ENCODE measurements at places on chromosomes 11 and 22.
A peak's percentile ranks its signal among the peaks of the same experiment; 100 is the strongest.

GRCh38 chr11:106959800-106960199 lies 58.5 kb downstream of the GUCY1A2 start:
- DNase-seq, result no peak

DNA sequence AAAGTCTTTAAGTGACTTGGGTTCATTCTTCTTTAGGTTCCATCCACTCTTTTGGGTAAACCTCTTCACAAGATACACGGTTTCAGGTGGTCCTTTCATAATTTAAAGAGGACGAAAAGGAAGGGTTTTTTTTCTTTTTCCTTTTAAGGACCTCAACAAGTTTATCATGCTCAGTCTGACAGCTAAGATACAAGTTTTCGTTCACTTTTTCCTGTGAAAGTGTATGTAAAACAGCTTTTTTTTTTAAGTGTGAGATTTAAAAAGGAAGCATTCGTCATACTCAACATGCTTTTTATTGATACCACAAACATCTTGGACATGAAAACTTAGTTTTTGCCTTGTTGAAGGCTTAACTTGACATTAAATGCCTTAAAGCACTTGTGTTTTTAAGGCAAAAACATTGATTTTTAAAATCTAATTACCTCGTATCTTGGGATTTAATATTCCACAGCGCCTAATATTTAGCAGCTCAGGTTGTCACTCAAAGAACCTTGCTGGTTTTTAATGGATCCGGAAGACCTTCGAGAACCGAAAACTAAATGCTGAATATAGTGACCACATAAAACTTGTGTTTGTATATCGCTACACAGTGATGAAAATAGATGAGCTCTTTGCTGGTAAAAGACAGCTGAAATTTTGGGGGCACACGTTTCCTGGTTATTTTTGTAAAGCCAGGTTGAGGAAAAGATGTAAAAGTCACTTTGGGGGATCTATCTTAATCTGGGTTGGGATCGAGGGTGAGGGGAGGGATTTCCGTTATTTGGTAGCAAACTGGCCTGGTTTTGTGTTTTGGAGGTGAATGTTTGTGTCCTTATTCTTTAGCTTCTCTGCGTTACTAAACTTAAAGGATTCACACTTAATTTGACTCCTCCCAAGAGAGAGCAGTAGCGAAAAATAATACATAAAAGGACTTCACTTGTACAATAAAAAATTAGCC lies 2.3 kb downstream of the PCF11 start:
- no peak for DNase-seq

GRCh38 chr11:34809191-34810106 lies 106.7 kb downstream of the APIP start:
- DNase-seq, result no peak

DNA sequence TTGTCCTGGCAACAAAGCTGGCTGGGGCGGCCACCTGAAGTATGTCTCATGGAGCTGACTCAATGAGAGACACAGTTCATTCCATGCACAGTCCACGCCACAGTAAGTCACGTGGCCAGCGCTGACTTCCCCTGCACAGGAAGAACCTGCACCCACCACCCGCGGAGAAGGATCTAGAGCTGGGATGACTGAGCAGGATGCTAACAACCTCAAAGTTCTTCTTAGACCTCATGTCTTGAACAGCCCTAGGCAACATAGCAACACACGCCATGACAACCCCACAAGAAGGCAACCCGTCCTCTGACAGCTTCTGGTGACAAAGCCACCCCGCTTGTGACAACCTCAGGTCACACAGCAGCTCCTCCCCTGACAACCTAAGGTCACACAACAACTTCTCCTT lies 76.9 kb upstream of the B3GAT1 start:
- no peak for DNase-seq

- no peak for DNase-seq
Measured at GRCh38 chr11:130300567-130300966, 14.2 kb downstream of the ZBTB44 start.

DNA sequence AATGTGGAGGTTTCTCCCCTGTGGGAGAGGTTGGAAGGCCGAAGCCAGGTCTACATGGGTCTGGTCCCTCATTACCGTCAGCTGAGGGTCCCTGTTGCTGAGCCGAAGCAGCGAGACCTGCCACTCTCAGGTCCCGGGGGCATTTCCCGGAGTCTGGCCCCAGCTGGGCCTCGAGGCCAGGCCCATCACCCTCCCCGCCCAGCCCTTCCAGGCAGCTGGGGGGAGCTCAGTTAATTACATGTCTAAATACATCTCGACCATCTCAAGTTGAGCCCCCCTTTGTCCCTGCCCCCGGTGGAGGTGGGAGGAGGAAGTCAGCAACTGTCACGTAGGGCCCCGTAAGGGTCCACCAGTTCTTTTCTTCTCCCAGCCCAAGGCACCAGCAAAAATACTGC lies 3.6 kb downstream of the CDKN1C start:
- DNase-seq, result no peak

- no peak for DNase-seq
Measured at GRCh38 chr11:44130751-44131150, 35.3 kb downstream of the EXT2 start.

- DNase-seq, result no peak
Measured at GRCh38 chr22:21643533-21644357, 1.6 kb downstream of the SDF2L1 start.

DNA sequence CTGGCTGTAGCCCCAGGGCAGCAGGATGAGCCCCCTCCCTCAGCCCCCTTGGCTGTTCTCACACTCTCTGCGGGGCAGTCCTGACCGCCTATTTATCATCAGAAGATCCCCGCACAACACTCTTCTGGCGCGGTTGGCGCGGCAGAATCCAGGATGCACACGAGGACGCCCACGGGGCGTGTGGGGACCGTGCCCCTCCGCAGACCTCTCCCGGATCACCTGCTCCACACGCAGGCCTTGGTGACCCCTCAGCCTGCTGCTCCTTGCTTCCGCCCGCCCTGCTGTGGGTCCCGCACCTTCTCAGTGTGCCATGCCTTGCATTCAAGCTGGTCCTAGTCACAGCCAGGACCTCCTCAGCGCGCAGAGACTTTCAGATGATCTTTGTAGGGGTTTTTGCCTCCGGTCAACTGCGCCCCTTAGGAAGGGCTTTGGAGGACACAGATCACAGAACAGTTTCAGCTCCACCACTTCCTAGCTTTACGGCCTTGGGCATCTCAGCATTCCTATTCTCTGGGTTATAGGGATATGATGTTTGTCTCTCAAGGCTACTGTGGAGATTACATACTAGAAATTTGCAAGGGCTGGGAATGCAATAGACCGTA lies 841 bp upstream of the TUB start:
- DNase-seq, result no peak

- DNase-seq, result no peak
Measured at GRCh38 chr11:118353084-118353710, 6.2 kb upstream of the UBE4A start.

DNA sequence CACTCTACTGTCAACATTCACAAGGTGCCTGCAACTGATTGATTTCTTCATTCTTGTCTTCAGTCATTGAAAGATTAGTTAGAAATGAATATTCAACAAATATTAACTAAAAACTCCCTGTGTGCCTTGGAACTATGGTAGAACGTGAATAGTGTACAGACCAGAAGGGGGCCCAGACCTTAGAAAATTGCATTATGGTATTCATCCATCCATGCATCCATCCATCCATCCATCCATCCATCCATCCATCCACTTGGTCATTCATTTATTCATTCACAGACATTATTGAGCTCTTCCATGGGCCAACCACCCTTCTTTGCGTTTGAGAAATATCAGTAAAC lies 10.2 kb upstream of the ACCSL start:
- no peak for DNase-seq

- DNase-seq, result no peak
Measured at GRCh38 chr11:60657888-60658287, 41.5 kb upstream of the MS4A8 start.

- DNase-seq, result no peak
Measured at GRCh38 chr11:130304651-130305050, 10.1 kb downstream of the ZBTB44 start.

- no peak for DNase-seq
Measured at GRCh38 chr22:48154169-48154942, 1391.9 kb downstream of the TBC1D22A start.

DNA sequence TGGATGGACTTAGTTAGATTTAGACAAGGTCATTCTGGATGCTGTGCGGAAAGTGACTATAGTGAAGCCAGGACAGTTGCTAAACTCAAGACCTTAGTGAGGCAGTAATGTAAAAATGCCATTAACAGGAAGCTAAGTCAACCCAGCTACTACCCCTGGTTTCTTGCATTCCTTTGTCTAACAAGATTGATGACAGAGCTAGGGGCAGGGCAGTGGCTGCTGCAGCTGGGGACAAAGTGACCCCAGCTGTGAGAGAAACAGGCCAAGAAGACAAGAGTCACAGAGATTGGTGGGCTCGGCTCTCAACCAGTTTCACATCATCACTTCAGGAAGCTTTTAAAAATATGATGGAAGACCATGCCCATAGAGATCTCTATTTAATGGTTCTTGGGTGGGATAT lies 110.4 kb upstream of the POU2AF2 start:
- DNase-seq, result no peak

- no peak for DNase-seq
Measured at GRCh38 chr11:88378422-88379066, 41.0 kb upstream of the CTSC start.

DNA sequence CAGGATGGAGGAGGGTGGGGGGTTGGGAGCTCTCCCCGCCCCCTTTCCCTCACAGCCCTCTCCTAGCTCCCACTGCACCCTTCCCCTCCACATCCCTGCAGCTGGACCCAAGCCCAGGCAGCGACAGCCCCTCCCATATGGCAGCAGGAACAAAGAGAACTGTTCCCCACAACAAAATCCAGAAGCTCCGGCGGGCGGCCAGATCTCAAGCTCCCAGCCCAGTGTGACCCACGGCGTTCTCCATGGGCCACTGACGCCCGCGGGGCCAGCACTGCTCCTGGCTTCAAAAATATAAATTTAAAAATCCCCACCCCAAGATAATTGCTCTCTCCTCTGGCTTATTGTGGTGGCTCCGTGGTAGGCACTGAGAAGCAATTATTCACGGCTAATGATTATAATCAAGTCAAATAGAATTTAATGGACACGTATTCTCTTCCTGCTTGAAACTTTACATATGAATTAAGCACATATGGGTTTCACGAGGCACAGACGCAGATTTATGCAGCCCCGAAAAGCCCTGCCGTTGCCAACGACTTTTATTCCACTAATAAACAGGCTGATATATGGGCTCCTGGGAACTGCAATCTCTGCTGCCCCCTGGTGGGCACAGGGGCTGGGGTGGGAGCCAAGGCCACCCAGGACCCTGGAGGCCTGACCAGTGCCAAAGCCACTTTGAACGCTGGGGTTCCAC lies 17.5 kb downstream of the MACROD1 start:
- peak; percentile 65 for DNase-seq

GRCh38 chr11:129224538-129224937 lies 32.4 kb upstream of the ARHGAP32 start:
- DNase-seq, result no peak

- no peak for DNase-seq
Measured at GRCh38 chr11:3135481-3136440, 29.3 kb downstream of the OSBPL5 start.

- DNase-seq, result no peak
Measured at GRCh38 chr22:44734801-44735517, 17.4 kb upstream of the ARHGAP8 start.

DNA sequence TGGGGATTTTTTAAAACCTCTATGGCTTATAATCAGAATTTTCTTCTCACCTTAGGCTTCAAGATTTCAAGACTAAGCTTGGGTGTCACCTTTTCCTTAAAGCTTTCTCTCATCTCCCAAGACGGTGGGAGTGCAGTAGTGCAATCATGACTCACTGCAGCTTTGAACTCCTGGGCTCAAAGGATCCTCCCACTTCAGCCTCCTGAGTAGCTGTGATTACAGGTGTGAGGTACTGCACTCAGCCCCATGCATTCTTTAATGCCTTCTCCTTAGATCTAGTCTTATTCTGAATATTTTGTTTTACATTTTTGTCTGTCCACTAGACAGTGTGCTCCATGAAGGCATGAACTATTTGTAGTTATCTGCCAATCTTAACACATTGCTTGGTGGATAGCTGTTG lies 55.7 kb upstream of the FAT3 start:
- no peak for DNase-seq

- no peak for DNase-seq
Measured at GRCh38 chr22:37146507-37147180, 3.1 kb downstream of the IL2RB start.

GRCh38 chr22:31951194-31952093 lies 7.1 kb downstream of the YWHAH start:
- no peak for DNase-seq

- DNase-seq, result no peak
Measured at GRCh38 chr22:44660051-44660830, 41.8 kb upstream of the PRR5 start.

DNA sequence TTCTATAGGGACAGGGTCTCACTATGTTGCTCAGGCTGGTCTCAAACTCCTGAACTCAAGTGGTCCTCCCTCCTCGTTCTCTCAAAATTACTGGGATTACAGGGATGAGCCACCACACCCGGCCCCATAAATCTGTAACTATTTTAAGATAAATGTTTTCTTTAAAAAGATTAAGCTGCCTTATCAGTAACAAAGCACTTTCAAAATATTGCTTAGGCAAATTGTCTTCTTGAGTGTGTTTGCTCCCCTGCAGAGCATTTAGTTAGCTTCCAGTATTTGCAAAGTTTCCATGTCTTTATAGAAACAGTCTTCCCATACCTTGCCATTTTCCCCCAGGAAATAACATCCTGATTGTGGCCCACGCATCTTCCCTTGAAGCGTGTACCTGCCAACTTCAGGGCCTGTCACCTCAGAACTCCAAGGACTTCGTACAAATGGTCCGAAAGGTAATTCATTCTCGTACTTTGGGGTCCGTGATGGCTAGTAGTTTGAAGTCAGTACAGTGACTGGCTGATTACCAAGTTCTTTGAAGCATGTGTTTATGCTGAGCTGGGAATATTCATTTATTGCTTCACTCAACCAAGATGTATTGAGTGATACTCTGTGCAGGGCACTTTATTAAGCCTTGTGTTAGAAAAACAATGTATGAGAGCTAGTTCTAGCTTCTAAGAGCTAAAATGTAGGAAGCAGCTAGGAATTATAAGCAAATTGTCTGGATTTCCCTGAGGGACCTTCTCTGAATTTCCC lies 30.4 kb upstream of the CRTAM start:
- DNase-seq, result no peak
